GM12865 (cell line): ENCODE measurements at places on chromosomes 13 and 19.

- DNase-seq = peak; percentile 28
These were observed 4.0 kb upstream of the RFXAP start for GRCh38 chr13:36815062-36815461.

GRCh38 chr13:37014609-37015008 lies 14.0 kb downstream of the EXOSC8 start:
- DNase-seq = no peak

- no peak for DNase-seq
These were observed 51.6 kb downstream of the RFX2 start for GRCh38 chr19:6058518-6059201.

DNA sequence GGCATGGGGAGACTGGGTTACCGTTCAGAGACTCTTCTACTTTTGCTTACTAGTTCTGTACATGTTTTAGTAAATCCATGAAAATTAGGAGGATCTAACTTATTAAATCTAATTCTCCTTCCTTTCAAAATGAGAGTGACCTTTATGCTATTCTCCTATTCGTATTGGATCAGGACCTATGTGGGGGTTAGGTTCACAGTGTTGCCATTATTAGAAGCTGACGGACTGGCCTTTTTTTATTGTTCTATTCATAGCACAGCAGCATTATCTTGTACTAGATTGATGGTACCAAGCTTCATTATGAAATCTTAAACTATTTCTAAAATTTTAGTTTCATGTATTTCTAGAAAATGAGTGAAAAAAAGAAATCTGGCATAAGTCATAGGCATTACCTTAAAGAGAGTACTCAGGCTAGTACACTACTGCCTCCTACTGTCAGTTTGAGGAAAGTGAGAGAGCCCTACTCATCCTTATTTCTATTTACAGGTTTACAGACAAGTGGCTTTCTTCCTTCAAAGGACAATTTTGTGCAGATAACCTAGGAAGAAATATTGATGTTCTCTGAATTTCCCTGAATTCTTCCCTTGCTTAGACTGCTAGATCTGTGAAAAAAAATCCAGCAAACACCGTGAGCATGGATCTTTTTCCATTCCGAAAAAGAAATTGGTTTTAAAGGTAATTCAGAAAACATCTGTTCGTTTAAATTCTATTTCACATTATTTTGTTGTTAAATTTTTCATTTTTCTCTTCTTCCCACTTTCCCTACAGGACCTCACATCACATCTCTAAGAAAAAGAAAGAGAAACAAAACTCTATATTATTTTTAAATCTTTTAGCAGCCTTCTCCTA lies 485.5 kb downstream of the DIAPH3 start:
- DNase-seq = peak; percentile 59
